ENCODE measurements at places on chromosomes 4 and X.

- DNase-seq, result no peak
These were observed 31.0 kb downstream of the TMSB4X start for GRCh38 chrX:13005661-13006473.

- DNase-seq, result no peak
These were observed 324.9 kb downstream of the PPP3CA start for GRCh38 chr4:101022151-101023024.

GRCh38 chr4:130600706-130601105 lies 1504.8 kb downstream of the C4orf33 start:
- no peak for DNase-seq

DNA sequence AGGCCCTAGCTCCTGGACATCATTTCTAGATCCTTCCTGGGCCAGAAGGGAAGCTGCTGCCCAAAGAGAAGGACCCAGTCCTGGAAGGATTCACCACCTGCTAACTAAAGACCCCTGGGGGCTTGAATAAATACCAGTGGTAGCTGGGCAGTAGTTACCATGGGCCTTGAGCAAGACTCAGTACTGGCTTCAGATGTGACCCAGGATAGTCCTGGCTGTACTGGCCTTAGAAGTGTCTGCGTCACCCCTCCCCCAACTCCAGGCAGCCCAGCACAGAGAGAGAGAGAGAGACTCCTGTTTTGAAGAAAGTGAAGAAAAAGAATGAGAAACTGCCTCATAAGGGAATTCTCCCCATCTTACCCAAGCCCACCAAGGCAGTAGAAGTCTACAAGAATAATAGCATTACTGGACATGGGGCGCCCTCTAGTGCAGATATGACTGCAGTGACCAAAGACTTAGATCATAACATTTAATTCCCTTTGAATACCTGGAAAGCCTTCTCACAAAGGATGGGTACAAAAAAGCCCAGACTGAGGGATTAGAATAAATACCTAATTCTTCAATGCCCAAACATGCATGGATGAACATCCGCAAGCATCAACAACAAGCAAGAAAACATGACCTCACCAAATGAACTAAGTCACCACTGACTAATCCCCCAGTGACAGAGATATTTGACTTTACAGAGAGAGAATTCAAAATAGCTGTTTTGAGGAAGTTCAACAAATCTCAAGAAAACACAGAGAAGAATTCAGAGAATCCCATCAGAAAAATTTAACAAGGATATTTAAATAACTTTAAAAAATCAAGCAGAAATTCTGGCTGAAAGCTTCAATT lies 171.8 kb downstream of the HNRNPD start:
- DNase-seq, result peak; percentile 83

DNA sequence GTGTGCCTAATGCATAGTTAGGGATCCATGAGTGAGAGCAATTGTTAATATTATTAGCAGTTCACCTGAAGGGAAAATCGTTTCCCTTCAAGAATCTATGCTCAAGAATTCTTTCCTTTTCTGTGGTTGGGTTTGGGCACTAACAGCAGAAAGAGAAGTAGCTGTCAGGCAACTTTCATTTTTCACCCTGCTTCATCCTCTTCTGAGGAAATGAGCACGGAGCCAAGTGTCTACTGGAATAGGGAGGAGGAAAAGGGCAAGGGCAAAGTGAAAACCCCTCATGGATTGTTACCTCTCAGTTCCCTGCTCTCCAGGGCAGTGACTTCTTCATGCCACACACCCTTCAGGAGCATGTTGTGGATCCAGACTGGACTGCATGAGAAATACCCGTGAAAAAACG lies 2.6 kb upstream of the HPGDS start:
- no peak for DNase-seq

GRCh38 chrX:9677098-9677739 lies 88.4 kb downstream of the GPR143 start:
- no peak for DNase-seq

- no peak for DNase-seq
These were observed 3.9 kb upstream of the ELF4 start for GRCh38 chrX:130114141-130114588.

- DNase-seq, result no peak
These were observed 115.4 kb downstream of the AFAP1 start for GRCh38 chr4:7824218-7824617.

Data from NCI-H1417 (cell line).